ENCODE measurements at places on chromosomes 16 and 17. TPM values are rescaled to one million over a fixed set of nuclear protein-coding genes. Genes with fewer than 3 reads are reported as not detected.

MSLN gene
- polyA plus RNA-seq = 17.4 TPM

CES1 gene
- polyA plus RNA-seq = 3.1 TPM

WSB1 gene
- polyA plus RNA-seq = 372 TPM

PRCD gene
- 5.3 TPM for polyA plus RNA-seq

AIPL1 gene
- polyA plus RNA-seq = 0.06 TPM

HBA1 gene
- polyA plus RNA-seq = 842 TPM

WRAP53 gene
- polyA plus RNA-seq = 21.3 TPM

SULT1A2 gene
- polyA plus RNA-seq = 0.81 TPM

KRT27 gene
- not detected for polyA plus RNA-seq

SPIRE2 gene
- polyA plus RNA-seq = 18.1 TPM

TNRC6C gene
- polyA plus RNA-seq = 18.0 TPM

ZSCAN10 gene
- 0.30 TPM for polyA plus RNA-seq

HNF1B gene
- polyA plus RNA-seq = 128 TPM

GGT6 gene
- 9.5 TPM for polyA plus RNA-seq

IFT20 gene
- polyA plus RNA-seq = 50.6 TPM

CTRL gene
- polyA plus RNA-seq = 9.2 TPM

ACSM2A gene
- polyA plus RNA-seq = 102 TPM

CCDC43 gene
- polyA plus RNA-seq = 33.7 TPM

HOXB1 gene
- polyA plus RNA-seq = 0.83 TPM

SMIM22 gene
- 12.8 TPM for polyA plus RNA-seq

SLFN14 gene
- polyA plus RNA-seq = 0.22 TPM

KRTAP2-3 gene
- polyA plus RNA-seq = not detected

KRT15 gene
- polyA plus RNA-seq = 3.1 TPM

IST1 gene
- 258 TPM for polyA plus RNA-seq

ARHGAP44 gene
- 6.6 TPM for polyA plus RNA-seq

HOXB6 gene
- 154 TPM for polyA plus RNA-seq

EVI2A gene
- polyA plus RNA-seq = 1.3 TPM

ZP2 gene
- polyA plus RNA-seq = not detected

TEKT1 gene
- polyA plus RNA-seq = 0.71 TPM

NPIPA8 gene
- polyA plus RNA-seq = 1.6 TPM

BAHCC1 gene
- polyA plus RNA-seq = 24.5 TPM

TBC1D3B gene
- 8.0 TPM for polyA plus RNA-seq

SULT1A3 gene
- 10.6 TPM for polyA plus RNA-seq

LGALS9C gene
- polyA plus RNA-seq = not detected

SLC16A13 gene
- 4.5 TPM for polyA plus RNA-seq

BLMH gene
- 79.7 TPM for polyA plus RNA-seq

DNAH17 gene
- 4.4 TPM for polyA plus RNA-seq

TMED6 gene
- polyA plus RNA-seq = 1.9 TPM

KCTD11 gene
- polyA plus RNA-seq = 14.5 TPM

PRSS36 gene
- 1.4 TPM for polyA plus RNA-seq

PLA2G10 gene
- polyA plus RNA-seq = 0.31 TPM

CSH2 gene
- not detected for polyA plus RNA-seq

PRR35 gene
- polyA plus RNA-seq = 16.5 TPM

PPM1E gene
- 4.2 TPM for polyA plus RNA-seq

CUEDC1 gene
- polyA plus RNA-seq = 46.2 TPM

SCNN1B gene
- polyA plus RNA-seq = 17.2 TPM

SLC5A11 gene
- polyA plus RNA-seq = 5.8 TPM

NUDT21 gene
- polyA plus RNA-seq = 123 TPM

IL32 gene
- polyA plus RNA-seq = 30.4 TPM

HS3ST4 gene
- 0.56 TPM for polyA plus RNA-seq

CCDC78 gene
- polyA plus RNA-seq = 2.5 TPM

SMIM36 gene
- polyA plus RNA-seq = 0.14 TPM

ITGAX gene
- polyA plus RNA-seq = 0.51 TPM

ZFP3 gene
- polyA plus RNA-seq = 15.0 TPM

PCYT2 gene
- 52.9 TPM for polyA plus RNA-seq

MAPT gene
- polyA plus RNA-seq = 9.4 TPM

CENPX gene
- polyA plus RNA-seq = 48.5 TPM

Measured in renal pelvis (tissue), 12 donors.